ENCODE measurements at places on chromosomes 11 and 22. TPM values are rescaled to one million over a fixed set of nuclear protein-coding genes. Genes with fewer than 3 reads are reported as not detected.

Gene DDX25
- not detected for total RNA-seq

Gene MMP12
- 0.17 TPM for total RNA-seq

Gene FOSL1
- total RNA-seq: 7.5 TPM

Gene PTS
- total RNA-seq: 43.6 TPM

Gene XKR3
- total RNA-seq: not detected

Gene DKK3
- total RNA-seq: 575 TPM

Gene KRTAP5-10
- not detected for total RNA-seq

GRCh38 chr22:49646876-49647275, 180.8 kb downstream of the BRD1 start:
- no peak for DNase-seq

GRCh38 chr11:103086461-103086860, 5.5 kb downstream of the DCUN1D5 start:
- DNase-seq: no peak

GRCh38 chr22:46614025-46614931, 5.9 kb upstream of the GRAMD4 start:
- no peak for DNase-seq

DNA sequence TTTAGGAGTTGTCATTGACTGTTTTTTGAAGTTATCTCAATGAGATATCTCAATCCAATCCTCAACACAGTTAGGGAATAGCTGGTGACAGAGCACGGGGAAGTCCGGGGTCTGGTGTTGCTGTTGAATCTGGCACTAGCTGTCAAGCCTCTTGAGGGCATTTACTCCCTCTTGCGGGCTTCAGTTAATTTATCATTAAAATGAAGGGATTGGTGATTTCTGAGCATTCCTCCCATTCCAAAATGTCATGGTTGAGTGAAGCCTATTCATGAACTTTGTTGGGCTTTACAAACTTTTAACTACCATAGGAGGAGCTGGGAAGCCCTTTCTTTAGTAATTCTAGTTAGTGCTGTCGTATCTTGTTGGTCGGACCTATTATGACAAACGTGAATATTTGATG, 40.2 kb downstream of the UVRAG start:
- DNase-seq: no peak

DNA sequence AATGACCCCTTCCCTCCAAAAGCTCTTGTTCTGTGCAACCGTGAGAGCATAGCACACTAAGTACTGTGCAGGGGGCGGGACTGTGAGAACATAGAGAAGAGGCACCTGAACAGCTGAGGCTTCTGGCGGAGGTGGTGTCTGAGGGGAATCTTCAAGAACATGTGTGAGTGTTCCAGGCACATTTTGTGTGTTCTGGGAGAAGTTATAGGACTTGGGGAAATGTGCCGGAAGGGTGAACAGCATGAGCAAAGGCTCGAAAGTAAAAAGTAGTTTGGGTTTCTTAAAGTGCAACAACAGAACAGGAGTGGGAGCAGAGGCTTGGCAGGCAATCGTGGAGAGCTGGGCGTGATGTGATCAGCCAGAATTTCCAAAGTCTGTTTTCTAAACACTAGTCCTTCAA, 12.4 kb upstream of the SYN3 start:
- no peak for DNase-seq
